ENCODE measurements at places on chromosomes 7 and 10.
A peak's percentile ranks its signal among the peaks of the same experiment; 100 is the strongest.

DNA sequence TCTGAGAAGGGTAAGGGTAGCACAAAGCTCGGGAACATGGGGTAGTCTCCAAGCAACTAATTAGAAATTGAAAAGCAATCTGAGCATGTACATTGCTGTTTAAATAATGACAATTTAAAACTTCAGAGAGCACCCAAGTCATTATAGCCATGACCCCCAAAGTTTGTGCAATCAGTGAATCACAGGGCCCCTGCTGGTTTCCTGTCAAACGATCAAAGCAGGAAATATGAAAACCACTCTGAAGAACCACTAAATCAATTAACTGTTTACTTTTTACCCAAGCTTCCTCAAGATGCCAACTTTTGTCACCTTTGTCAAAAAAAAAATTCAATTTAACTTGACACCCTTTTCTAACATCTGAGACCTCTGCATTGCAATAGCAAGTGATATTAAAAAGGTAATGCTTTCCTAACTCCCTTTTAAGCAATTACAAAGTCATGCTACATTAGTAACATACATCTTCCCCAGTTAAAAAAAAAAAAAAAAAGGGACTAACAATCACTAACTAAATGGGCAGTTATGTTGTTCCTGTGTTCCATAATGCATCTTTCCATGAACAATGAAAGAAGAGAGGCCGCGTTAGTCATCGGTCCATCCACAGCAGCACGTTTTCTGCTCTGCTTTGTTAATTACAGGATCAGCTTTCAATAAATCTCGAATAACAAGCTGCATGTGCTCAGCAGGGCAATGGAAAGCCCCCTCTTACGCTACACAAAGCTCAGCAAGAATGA is 80.6 kb downstream of the ETV1 start:
- DNase-seq = peak; percentile 20

DNA sequence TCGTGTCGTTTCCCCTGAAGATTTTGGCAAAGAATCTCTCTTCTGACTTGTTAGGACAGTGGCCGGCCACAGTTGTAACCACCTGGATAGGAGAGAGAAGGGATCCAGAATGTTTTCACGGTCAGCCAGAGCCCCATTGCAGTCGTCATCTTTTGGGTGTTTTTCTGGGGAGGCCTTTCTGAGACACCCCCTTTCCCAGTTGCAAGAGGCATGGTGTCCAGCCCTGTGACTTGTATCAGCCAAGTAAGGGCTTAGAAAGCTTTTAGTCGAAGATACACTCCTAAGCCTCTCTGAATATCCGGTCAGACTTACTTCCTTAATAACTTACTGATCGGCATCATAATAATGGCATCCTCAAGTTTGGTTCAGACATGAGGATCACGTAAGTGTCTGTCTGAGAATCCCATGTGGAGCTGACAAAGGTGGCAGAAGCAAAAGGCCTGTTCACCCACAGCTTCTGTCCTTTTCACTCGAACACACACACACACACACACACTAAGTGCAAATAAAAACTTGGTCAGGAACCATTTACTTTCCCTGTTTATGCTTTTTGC is 435.7 kb upstream of the GALNT17 start:
- DNase-seq = peak; percentile 65

DNA sequence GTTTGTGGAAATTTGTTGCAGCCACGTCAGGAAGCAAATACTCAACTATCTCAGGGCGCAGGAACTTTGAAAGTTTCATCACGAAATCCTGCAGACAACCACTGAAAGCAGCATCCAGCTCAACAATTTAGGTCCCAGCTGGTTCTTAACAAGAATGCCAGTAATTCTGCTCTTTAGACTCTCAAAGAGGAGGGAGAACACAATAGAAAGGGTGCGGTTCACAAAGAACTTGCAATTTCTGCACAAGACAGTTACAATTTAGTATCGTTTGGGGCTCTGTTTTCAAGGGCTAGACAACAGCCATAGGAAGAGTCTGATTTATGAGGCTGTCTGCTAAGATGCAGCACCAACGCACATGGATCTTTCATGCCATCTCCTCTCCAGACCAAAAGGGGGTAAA is 223.1 kb downstream of the FGFR2 start:
- DNase-seq = peak; percentile 27

DNA sequence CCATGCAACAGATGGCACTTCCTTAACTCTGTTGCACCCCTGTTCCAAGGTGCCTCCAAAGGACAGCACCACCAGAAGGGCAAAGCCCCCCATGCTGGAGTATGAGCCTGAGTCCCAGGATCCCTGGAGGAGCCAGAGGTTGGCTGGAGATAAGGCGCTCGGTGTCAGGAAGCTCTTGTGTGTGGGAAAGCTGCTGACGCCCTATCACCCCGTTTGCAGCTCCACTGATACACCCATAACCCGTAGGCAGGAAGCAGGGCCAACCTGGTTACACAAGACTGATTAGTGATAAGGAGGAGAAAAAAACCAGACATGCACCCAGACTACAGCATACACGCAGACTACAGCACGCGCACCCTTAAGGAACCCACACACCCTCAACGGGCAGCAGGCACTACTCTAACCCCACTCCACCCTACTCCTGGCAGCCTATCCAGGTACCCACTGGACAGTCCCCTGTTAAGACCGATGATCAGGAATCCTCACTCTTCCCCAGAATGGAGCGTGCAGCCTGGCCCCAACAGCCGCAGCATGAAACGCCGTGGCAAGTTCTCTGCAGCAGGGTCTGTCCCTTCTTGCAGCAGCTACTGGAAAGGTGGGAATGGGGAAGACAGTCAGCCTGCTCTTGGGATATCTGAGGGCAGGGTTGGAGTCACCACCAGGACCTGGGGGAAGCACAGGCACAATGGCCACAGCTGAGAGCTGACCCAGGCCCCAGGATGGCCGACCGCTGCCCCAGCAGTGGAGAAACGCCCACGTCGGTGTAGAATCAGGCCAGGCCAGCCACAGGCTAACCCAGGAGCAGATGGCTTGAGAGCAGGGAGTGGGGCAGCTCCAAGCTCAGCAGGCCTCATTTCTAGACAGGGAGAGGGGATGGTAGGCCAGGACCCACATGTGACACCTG is 38.3 kb upstream of the TUBB8 start:
- no peak for DNase-seq

DNA sequence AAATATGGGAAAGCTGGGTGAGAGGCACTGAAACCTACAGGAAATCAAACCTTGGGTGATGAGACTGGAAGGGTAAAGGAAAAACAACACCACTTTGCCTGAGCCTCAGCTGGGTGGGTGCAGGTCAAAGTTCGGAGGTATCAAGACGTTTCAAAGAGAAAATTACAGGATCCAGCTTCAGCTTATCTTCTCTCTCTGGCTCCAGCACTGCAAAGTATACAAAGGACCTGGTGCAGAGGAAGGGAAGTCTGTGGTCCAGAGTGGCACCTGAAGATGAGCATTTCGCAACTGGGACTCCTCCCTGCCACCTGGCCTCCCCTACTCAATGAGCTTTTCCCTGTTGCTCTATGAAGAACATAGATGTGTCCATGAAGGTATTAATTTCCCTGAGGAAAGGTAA is 6.4 kb upstream of the FXYD4 start:
- no peak for DNase-seq

- DNase-seq = no peak
These were observed 28.5 kb upstream of the FRAT2 start for GRCh38 chr10:97363071-97363470.

DNA sequence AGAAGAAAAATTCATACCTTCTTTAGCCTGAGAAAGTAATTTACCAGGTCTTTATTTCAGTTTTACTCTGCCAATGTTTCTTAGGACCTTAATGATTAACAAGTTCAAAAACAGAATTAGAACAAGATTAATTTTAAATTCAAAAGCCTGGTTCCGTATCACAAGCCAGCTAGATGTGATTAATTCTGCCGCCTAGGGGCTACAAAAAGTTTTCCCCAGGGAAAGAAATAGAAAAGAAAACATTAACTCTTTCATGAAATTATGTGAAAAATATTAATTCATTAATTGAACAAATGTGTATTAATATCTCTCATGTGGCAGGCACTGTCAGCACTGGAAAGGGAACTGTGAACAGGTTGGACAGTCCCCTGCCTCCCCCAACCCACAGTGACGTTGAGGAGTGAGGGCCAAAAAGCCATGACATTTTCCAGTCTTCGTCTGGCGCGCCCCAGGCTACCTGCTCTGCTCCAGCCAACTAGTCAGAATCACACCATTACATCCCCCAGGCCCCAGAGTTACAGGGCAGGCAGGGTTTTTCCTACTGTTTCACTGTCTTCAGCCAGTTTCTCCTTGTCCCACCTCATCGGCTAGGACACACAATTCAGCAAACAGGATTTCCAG is 20.1 kb downstream of the TMEM176A start:
- no peak for DNase-seq

- no peak for DNase-seq
These were observed 55.5 kb upstream of the ATP6V0A4 start for GRCh38 chr7:138853448-138853847.

- no peak for DNase-seq
These were observed 85.4 kb upstream of the VOPP1 start for GRCh38 chr7:55657654-55658053.

DNA sequence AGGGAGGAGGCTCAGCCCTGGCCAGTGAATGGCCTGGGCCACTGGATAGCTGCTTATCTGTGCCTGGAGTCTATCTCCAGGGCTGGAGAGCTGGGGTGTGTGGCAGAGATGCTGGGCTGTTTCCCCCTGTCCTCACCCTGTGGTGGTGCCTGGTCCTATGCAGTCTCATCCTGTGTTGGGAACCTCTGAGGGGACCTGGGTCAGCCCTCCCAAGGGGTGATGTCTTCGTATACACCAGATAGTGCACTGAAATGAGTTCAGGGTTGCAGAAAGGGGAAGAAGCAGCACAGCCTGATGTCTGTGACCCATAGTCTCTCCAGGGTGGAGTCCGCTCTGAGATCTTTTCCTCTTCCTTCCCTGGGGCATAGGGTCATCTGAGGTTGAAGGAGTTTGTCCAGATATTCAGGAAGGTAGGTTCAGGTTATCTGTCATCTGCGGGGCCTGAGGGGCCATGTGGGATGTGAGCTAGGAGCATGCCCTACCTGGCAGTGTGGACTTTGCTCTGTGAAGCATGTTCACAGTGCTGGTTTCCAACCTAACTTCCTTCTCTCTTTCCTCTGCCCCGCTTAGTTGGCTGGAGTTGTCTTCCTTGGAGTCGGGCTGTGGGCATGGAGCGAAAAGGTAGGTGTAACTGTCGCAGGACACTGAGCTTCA is 33.4 kb upstream of the SH2D4B start:
- DNase-seq = no peak

DNA sequence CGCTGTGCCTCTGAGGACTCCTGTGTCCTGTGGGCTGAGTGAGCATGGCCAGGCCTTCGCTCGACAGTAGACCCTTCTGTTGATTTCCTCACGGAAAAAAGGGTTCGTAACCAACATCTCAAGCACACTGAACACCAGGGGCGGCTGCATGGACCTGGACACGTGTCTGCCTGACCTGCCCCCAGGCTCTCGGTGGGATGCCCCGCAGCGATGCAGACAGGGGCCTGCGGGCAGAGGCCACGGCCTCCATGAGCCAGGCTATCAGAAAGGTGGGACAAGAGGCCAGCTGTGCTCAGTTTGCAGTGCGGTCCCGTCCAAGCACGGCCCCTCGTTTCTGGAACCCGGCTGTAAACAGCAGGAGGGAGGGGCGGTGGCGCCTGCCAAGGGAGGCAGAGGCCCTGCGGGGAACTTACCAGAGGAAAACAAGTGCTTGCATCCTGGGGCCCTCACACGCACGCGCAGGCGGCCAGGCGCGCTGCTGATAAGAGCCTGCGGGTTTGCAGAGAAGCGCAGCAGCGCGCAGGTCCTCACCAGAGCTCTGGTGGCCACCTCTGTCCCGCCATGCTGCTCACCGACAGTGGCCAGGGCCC is 10.6 kb downstream of the GPR146 start:
- DNase-seq = peak; percentile 22

DNA sequence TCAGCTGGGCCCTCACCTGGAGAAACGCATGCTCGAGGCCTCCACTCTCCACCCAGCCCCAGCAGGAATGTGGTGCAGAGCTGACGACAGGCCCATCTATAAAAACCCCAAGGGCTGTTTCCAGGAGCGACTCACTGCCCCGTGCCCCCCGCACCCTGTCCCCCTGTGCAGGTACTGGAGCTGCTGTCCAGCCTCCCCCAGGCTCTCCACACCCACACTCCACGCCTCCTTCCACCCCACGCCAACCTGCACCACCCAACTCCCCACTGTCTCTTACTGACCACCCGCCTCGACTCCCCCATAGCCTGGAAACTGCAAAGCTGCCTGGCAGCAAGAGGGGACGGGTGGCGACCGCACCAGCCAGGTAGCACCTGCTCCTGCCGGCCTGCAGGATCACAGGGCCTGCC is 43.3 kb downstream of the DIP2C start:
- DNase-seq = no peak

- DNase-seq = no peak
These were observed 4.7 kb downstream of the HOXA1 start for GRCh38 chr7:27091105-27091504.

- DNase-seq = no peak
These were observed 21.0 kb upstream of the ITGB1 start for GRCh38 chr10:32979041-32979440.

DNA sequence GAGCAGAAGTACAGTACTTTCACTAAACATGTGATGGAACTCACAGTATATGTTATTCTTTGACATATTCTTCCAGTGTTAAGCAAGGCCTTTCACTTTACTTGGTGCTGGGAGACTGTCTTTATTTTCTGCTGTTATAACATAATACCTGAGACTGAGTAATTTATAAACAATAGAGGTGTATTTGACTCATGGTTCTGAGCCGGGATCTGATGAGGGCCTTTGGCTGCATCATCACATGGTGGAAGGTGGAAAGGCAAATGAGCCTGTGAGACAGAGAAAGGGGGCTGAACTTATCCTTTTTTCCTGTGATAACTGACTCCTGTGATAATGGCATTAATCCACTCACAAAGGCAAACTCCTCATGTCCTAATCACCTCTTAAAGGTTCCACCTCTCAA is 1.4 kb downstream of the SUPV3L1 start:
- DNase-seq = no peak

GRCh38 chr7:2792856-2793487 is 51.1 kb downstream of the GNA12 start:
- DNase-seq = no peak

DNA sequence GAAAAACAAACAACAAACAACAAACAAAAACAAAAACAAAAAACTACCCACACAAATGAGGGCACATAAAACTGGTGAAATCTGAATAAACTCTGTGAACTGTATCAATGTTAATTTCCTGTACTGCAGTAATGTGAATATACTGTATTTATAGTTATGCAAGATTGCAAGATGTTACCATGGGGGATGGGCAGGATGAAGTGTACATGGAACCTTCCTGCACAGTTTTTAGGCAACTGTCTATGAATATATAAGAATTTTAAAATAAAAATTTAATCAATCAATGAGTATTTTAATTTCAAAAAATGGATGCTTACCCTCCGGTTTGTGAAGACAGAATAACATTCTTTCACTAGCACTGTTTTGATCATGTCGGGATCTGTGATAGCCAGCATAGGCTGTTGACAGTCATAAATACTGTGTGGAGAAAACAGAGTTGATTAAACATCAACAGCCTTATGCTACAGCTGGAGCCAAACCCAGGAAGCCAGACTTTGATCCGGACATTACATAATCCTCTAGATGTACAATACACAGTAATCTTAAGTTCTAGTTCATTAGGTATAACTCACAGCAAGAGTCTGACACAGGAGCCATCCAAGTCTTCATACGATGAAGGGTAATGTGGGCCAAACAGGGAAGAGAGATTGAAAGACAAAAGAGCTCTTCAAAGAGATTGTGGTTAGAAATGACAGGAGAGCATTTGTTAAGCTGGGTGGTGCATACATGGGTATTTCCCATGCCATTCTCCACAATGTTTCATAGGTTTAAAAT is 14.8 kb downstream of the CYP3A7 start:
- DNase-seq = no peak

- DNase-seq = peak; percentile 87
These were observed 108.0 kb downstream of the GRK5 start for GRCh38 chr10:119315128-119316001.

Measured in fibroblast of skin of scalp (primary cell).